ENCODE measurements at places on chromosomes 2 and 18.

- no peak for DNase-seq
Measured at GRCh38 chr2:8472545-8473323, 209.1 kb upstream of the ID2 start.

GRCh38 chr2:10772201-10772867 is 40.3 kb downstream of the PDIA6 start:
- DNase-seq: no peak

DNA sequence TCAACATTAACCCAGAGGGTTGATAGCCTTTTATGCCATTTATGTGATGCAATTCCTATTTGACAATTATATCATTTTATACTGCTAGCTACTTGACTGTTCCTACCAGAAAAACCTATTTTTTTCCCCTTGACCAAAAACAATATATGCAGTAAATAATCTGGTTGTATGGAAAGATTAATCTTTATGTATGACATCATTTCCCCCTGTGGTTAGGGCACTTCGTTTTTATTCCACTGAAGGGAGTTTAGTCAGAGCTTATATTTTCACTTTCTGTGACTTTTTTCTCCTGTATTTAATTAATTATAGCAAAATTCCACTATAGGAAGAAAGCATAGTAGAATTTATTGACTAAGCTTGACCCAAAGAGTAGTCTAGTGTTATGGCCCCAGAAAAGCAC is 107.6 kb downstream of the HAUS1 start:
- DNase-seq: no peak

DNA sequence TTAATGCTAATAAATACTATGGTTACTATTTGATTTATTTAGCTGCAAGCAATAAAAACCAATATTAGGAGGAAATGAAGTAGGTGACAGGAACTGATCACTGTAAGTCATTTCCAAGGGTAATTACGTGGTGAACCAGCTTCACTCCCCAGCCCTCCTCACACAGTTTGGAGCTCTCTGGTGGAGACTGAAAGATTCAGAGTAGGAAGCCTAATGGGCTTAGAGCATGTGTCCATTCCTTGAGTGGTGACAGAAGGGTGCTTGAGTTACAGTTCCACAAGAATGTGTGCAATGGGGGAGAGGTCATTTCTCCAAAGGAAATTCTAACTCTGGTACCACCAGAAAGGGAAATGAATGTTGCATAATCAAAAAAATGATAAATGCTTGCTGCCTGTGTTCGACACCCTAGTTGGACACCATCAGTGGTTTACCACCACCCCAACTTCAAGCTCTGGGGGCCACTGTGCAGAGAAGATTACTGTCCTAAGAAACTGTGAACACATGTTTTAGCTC is 285.1 kb upstream of the MMADHC start:
- DNase-seq: no peak

- no peak for DNase-seq
Measured at GRCh38 chr2:150698016-150698661, 210.7 kb upstream of the RND3 start.

GRCh38 chr2:5372141-5372540 is 320.0 kb upstream of the SOX11 start:
- DNase-seq: no peak

DNA sequence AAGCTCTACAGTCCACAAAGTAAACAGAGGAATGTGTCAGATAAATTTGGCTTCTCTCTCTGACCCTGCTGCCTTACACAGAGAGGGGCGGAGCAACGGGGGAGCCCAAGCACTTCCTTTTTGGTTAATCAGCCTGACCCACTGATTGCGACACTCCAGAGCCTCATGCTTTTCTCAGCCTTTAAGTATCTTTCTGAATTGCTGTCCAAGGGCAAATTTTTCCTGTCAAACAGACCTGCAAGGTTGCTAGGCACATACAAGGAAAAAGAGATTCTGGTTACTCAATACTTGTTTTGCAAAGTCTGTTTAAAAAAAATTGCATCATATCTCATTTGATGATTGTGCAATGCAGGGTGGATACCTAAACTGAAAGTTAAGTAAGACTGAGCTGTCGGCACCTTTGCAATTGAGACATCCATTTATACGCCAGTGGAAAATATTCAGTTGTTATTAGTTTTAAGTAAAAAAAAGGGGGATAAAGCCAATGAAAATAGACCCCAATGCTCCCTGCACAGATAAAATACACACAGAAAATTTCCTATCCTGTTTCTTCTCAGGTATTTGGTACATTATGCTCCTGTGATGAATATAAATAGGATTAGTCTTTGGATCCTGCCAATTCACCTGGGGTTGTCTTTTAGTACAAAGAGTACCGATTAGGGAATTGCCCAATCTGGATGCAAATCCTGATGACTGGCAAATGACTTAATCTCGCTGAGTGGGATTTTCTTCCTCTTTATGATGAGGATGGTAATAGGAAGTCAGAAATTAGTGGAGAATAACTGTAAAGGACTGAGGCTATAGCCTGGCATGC is 260.2 kb upstream of the TRIB2 start:
- peak; percentile 88 for DNase-seq

DNA sequence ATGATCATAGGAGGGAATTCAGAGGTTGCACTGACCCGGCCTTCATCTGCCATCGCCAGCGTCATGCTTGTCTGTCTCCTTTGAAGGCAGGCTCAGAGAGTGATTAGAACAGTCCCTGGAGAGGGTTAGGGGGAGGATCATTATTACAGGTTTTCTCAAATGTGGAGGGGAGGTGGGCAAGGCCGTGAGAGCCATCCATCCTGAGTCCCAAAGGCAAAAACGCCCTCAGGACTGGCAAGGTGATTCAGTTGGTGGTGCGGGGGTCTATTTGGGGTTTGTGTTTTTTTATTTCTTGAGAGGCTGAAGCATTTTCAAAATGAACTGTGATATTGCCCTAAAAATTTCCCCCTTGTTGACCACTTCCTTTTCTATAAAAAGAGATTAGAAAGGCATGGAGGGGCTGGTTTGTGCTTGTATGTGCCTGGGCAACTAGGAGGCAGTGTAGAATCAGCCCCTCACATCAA is 39.3 kb upstream of the GYPC start:
- no peak for DNase-seq

GRCh38 chr2:174529916-174530315 is 43.1 kb upstream of the GPR155 start:
- no peak for DNase-seq

DNA sequence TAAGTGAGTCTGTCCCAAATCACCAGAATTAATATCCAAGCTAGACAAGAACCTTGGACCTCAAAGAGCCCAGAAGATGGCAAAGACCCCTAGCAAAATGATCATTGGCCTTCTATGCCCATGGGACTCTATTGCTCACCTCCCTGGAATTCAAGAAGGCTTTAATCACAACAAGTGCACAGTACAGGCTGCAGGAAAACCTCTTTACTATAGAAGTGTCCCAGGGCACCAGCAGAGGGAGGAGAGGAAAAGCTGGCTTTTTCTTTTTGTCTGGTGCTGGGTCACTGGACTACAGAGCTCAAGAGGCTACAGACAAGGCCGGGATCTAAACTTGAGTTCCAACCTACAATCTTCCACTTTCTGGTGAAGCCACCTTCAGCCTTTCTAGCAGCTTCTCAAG is 88.3 kb upstream of the PPP1CB start:
- DNase-seq: no peak

DNA sequence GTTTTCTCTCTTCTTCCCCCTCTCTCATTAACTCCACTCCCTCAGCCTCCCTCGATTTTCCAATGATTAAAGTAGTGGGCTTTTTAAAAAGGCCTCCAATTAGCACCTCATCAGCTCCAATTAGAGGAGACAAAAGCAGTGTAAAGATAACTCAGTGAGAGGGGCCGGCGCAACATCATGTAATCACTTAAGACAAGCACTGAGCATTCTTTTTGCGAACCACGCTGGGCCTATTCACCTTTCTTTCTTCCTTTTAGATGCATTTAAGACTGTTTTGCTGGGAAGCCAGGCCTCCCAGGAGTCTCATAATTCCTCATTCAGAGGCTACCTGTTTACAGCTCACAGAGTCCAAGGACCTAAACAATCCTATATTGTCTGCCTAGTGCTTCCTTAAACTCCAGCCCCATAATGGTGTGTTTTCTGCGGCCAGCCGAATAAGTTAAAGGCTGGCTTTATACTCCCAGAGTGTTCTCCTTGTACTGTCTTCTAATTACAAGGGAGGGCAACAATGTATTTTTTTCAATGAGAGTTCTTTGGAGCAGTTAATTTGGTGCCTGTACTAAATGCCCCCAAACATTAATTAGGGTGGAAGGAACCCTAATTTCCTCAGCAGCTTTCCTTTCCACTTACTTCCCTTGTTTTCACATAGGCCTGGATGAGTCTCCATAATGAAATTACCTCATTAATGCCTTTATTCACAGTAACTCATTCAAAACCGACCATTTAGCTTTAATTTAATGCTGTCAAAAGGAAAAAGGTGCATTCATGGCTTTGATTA is 28.0 kb upstream of the LMAN1 start:
- no peak for DNase-seq

Data from left ventricle myocardium inferior (tissue), 1 donor.